Substantia nigra (tissue), 51 donors: ENCODE measurements at places on chromosomes 5 and 9.

GRCh38 chr5:171323806-171324632 is 15.0 kb downstream of the TLX3 start:
- DNase-seq, result no peak

DNA sequence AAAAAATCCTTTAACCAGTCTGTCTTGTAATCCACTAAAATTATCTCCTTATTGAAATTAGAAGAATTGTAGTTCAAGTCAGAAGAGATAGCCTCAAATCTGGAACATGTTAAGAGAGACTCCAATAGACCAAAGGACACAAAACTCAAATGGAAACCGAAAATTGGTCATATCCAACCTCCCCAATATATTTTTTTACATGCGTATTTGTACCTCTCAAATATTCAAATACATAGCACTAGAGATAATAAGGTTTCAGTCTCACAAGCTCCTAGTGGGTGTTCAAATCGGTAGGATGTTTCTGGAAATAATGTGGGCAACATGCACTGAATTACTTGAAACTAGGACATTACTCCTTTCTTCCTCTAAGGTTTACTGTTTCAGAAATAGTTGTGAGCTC is 33.5 kb downstream of the EPB41L4A start:
- DNase-seq, result no peak

- no peak for DNase-seq
These were observed 43.4 kb downstream of the IPPK start for GRCh38 chr9:92626484-92626883.

- DNase-seq, result no peak
These were observed 101.0 kb downstream of the SPOCK1 start for GRCh38 chr5:137398154-137398553.

- DNase-seq, result no peak
These were observed 73.8 kb upstream of the IL17B start for GRCh38 chr5:149452665-149453617.

DNA sequence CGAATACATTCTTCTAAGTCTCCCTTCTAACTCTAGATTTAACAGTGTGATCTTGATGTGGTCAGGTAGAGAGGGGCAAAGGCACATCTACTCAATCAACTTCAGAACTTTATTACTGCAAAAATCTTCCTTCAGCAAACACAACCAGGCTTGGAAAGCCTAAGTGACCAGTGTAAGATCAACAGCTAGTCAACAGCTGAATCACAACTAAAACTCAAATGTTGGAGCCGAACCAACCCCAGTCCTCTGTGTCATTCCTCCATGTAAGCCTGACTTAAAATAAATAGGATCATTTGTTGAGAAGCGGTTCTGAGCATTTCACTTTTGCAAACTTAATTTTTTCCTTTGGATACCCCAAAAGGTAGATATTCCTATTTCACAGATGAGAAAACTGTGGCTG is 352.7 kb downstream of the EBF1 start:
- no peak for DNase-seq

DNA sequence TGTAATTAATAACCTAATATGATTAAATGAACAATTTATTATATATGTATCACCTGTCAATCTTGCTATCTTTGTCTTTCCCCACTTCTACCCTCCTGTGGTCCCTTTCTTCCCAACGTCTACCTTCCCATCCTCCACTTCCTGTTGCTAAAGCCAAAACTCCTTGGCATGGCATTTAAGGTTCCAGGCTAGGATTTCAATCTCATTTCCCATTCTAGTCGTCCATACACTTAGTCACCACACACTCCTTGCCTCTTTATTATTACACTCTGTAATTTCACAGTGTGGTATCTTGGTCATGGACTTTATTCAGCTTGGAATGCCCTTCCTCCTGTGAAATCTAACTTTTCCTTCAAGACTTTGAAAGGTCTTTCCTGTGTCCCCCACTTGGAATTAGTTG is 115.3 kb downstream of the SEMA6A start:
- no peak for DNase-seq

DNA sequence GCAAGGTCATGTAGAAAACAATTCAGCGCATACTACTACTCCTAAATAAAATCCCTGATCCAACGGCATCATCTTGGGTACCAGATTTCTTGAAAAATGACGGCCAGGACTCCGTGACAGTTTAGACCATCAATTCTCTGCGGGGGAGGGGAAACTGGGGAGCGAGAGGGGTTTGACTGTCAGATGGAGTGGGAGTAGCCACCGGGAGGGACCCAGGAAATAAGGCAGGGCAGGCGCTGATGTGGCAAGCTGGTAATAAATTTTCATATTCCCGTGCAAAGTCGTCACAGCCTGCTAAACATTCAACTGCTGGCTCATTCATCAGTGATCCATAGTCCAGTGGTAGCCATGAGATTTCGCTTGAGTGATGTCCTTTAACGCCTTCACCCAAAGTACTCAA is 457 bp upstream of the CDH18 start:
- no peak for DNase-seq

DNA sequence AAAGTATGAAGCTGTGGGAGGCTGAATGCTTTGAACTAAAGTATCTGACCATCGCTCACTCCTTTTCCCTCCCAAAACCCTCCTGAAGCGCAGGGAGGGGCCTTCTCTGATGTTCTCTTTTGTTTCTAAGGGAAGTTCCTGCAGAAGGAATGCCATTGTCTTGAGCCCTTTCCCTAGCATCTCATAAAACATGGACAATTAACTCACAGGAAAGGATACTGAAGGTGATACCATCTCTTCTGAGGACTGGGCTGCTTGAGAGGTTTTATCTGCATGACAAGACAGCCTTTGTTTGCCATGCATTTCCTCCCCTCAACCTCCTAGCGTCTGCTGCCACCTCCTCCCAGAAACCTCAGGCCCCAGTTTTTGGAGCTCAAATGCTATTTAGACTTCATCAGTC is 4.3 kb upstream of the RMND5B start:
- DNase-seq, result no peak

DNA sequence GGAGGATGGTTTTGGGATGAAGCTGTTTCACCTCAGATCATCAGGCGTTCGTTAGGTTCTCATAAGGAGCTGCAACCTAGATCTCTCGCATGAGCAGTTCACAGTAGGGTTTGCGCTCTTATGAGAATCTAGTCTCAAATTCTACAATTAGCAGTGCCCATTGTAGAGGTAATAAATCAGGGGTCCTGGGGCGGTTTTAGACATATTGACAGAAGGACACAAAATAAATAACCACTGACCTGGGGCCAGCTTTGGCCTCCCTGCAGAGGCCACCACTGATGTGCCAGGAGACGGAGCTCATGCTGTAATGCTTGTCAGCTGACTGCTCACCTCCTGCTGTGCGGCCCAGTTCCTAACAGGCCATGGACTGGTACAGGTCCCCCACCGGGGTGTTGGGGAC is 67.6 kb upstream of the SPATA31D4 start:
- DNase-seq, result no peak

DNA sequence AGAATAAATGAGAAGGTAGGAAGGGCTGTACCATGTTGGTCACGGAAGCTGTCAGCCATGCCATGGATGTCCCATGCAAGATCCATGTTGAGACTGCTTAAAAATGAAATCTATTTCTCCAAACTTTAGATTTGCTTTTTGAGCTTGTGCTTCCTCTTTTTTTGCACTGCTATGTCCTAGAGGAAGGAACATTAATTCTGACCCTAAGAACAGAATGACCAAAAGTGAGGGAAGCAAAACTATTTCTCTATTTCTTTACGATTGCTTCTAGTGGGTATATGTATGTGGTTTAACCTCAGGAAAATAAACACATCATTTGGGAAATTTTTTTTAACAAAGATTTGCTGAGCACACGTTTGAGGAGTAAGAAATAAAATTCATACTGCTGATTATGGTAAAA is 84.6 kb downstream of the USP20 start:
- DNase-seq, result no peak

- DNase-seq, result no peak
These were observed 7.7 kb downstream of the SNX18 start for GRCh38 chr5:54525261-54525660.

GRCh38 chr5:90962481-90962880 is 403.9 kb downstream of the ADGRV1 start:
- DNase-seq, result no peak
